ENCODE measurements at places on chromosomes 13 and 19. TPM values are rescaled to one million over a fixed set of nuclear protein-coding genes. Genes with fewer than 3 reads are reported as not detected.

PLK5 gene
- total RNA-seq: not detected

DNA sequence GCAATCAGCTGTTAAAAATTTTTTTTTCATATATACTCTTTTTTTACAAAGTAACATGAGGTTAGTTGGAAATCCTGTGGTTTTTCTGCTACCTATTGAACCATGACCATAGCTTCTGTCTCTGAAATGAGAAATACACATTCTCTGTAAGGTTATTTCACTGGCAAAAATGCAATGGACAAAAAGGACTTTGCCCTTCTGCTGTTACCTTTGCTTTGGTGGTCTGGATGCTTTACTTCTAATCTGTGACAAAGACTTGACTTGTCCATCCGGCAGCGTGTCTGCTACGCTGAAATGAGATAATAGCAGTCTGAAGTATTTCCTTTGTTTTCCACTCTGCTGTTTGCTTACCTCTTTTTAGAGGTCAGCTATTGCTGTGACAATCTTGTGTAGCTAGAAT, 412.8 kb downstream of the SLITRK6 start:
- no peak overlapping the region for H3K27ac ChIP-seq
- no peak for DNase-seq
- peaks cover 3% of the 10 kb centered on the region for H3K4me1 ChIP-seq
- H3K27me3 ChIP-seq: no peaks in the 10 kb centered on the region

- H3K36me3 ChIP-seq: no peaks in the 10 kb centered on the region
- DNase-seq: no peak
- peak within 1 kb of the TSS; percentile 97 for H3K27ac ChIP-seq
- H3K27me3 ChIP-seq: no peaks in the 10 kb centered on the region
- H3K4me1 ChIP-seq: peaks cover 26% of the 10 kb centered on the region
- peak within 1 kb of the TSS; percentile 95 for H3K4me3 ChIP-seq
Observed at GRCh38 chr13:110306960-110307766, at the start of the genes COL4A1 and COL4A2. Gene COL4A1, minus strand, starts transcription at chr13:110307157. Its CDS starts 130 bp downstream, at chr13:110307027. Gene COL4A2, plus strand, starts transcription at chr13:110307284. Its CDS starts 620 bp downstream, at chr13:110307904.

CGB2 gene
- total RNA-seq: not detected

RNF17 gene
- not detected for total RNA-seq

- H3K4me1 ChIP-seq: no peaks in the 10 kb centered on the region
- H3K4me3 ChIP-seq: no peak overlapping the region
- no peak overlapping the region for H3K27ac ChIP-seq
Observed at GRCh38 chr19:48859711-48860572, 8.5 kb downstream of the PLEKHA4 start.

DNA sequence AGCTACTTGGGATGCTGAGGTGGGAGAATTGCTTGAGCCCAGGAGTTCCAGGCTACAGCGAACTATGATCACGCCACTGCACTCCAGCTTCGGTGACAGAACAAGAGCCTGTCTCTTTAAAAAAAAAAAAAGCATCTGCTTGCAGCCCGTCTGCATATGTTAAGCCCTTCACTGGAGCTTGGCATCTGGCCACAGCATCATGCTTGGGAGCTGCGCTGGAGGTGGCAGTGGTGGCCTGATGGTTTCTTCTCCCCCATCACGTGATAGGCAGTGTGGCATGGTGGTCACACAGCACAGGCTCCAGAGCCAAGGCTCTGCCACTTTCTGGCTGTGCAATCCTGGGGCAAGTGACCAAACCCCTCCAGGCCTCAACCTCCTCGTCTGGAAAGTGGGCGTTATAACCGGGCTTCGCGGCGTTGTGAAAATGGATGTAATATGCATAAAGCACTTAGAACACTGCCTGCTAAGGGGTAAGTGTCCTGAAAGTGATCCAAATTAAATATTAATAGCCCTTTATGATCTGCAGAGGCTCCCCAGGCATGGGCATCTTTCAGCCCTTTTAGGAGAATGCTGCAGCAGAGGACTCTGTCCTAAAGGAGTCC, 24.4 kb downstream of the MARK4 start:
- H3K27ac ChIP-seq: no peak overlapping the region
- no peak overlapping the region for H3K4me3 ChIP-seq
- no peaks in the 10 kb centered on the region for H3K4me1 ChIP-seq
- H3K27me3 ChIP-seq: no peaks in the 10 kb centered on the region
- peaks cover 64% of the 10 kb centered on the region for H3K36me3 ChIP-seq
- no peak for DNase-seq

- H3K27me3 ChIP-seq: peaks cover 19% of the 10 kb centered on the region
- DNase-seq: no peak
- H3K4me1 ChIP-seq: peaks cover 2% of the 10 kb centered on the region
- H3K4me3 ChIP-seq: no peak overlapping the region
Observed at GRCh38 chr19:38221919-38222830, 1.8 kb downstream of the DPF1 start.

DNA sequence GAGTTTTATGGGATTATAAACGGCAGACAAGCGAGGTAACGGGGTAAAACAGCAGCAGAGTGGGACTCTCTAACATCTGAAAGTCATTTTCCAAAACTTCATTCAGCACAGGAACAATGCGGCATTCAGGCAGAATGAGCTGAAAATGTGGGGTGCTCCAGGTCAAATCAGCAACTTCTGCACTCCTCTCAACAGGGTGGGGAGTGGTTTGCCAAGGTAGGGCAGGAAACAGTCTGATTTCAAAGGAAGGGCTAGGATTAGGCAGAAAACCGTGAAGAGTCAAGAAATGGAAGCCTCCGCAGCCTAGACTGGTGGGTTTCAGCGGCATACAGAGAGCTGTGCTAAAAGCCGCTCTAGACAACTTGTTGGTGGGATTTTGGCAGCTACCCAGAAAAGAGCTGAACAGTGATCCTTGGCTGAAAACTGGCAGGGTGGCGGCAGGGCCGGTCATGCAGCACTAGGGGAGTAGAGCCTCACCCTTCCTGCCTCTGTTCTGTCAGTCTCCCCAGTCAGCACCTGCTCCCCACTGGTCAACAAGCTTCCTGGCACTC, 154.2 kb upstream of the KLF12 start:
- no peaks in the 10 kb centered on the region for H3K36me3 ChIP-seq
- peaks cover 4% of the 10 kb centered on the region for H3K4me1 ChIP-seq
- no peak for DNase-seq

DNA sequence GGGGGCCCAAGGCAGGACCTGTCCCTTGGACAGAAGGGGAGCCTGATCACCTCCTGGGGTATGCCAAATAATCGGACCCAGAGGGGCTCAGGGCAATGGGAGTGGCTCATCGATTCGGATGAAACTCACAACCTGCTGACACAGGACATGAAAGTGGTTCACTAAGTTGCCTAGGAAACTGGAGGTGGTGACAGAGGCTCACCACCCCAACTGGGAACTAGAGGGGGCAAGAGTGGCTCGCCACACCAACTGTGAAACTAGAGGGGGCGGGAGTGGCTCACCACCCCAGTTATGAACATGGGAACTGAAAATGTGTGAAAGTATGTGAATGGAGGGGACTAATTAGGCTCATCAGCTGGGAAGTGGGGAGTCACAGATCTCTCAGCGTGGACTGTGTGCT, 46.3 kb upstream of the ZNF737 start:
- DNase-seq: no peak
- peaks cover 4% of the 10 kb centered on the region for H3K4me1 ChIP-seq
- H3K27me3 ChIP-seq: no peaks in the 10 kb centered on the region
- H3K4me3 ChIP-seq: peak overlapping the region; percentile 71
- H3K27ac ChIP-seq: no peak overlapping the region

ZNF763 gene
- total RNA-seq: 2.3 TPM

PPFIA3 gene
- total RNA-seq: 5.0 TPM

GRCh38 chr13:40665126-40666044, 1.1 kb downstream of the FOXO1 start:
- no peaks in the 10 kb centered on the region for H3K27me3 ChIP-seq
- peak overlapping the region; percentile 98 for H3K27ac ChIP-seq
- H3K4me1 ChIP-seq: peaks cover 24% of the 10 kb centered on the region

SIGLECL1 gene
- total RNA-seq: not detected

AMH gene
- total RNA-seq: 0.95 TPM

RCBTB1 gene
- total RNA-seq: 22.7 TPM

DNA sequence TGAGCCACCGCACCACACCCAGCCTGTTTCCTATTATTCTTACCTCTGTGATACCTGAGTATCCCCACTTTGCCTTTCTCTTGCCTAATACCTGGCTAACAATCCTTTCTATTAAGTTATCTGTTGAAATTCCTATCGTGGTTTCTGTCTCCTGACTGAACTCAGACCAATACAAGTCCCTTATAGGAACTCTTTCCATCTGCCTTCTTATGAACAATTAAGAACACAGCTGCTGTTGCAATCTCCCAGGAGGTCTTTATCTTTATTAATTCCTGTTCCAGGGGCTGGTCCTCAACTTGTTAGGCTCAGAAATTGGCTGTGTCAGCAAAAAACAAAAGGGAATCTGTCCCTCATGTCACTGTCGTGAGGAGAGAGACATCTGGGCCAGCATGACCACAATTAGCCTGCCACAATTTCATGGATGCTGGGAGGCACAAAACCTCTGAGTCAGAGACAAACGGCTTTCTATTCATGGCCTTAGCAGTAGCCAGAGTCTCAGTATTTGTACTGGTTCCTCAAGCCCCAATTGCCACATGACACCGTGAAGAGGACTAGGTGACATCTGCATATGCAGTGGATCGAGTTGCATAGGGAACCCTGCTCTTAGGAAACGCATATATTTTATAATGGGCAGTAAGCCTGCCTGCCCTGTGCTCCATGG, 58.2 kb downstream of the NUFIP1 start:
- H3K27ac ChIP-seq: peak overlapping the region; percentile 76
- no peak for DNase-seq
- H3K27me3 ChIP-seq: no peaks in the 10 kb centered on the region
- H3K36me3 ChIP-seq: no peaks in the 10 kb centered on the region

DNA sequence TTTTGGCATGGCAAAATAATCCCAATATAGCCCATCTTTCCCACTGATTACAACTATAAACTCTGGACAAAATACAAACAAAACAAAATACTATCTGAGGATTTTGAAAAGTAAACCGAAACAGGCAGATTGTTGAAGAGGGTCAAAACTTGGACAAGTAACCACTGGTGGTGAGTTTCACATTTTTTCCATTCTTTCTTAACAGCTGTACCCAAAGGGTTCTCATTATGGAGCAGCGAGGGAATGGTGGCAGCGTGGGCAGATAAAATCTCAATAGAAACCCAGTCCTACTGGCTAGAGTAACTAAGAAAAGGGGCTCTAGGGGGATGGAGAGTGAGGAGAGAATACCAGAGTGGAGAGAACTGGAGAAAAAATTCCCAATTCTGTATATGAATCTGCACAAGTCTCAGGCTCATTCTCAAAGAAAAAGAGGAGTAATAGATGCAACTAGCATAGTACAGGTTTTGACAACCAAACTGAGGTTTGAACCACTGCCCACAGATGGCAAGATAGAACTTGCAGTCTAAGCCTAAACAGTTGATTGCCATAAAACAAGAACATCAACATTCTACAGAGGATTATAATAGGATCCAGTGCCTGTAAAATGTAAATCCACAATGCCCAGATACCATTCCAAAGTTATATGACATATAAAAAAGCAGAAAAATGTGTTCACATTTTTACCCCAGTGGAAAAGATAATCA, 284.5 kb downstream of the KCNRG start:
- no peaks in the 10 kb centered on the region for H3K27me3 ChIP-seq
- H3K27ac ChIP-seq: no peak overlapping the region
- H3K4me3 ChIP-seq: no peak overlapping the region
- no peak for DNase-seq
- no peaks in the 10 kb centered on the region for H3K36me3 ChIP-seq

GRCh38 chr13:82636119-82636518, 1246.2 kb downstream of the SLITRK1 start:
- no peaks in the 10 kb centered on the region for H3K27me3 ChIP-seq
- H3K4me3 ChIP-seq: no peak overlapping the region
- H3K4me1 ChIP-seq: no peaks in the 10 kb centered on the region
- DNase-seq: no peak

DNA sequence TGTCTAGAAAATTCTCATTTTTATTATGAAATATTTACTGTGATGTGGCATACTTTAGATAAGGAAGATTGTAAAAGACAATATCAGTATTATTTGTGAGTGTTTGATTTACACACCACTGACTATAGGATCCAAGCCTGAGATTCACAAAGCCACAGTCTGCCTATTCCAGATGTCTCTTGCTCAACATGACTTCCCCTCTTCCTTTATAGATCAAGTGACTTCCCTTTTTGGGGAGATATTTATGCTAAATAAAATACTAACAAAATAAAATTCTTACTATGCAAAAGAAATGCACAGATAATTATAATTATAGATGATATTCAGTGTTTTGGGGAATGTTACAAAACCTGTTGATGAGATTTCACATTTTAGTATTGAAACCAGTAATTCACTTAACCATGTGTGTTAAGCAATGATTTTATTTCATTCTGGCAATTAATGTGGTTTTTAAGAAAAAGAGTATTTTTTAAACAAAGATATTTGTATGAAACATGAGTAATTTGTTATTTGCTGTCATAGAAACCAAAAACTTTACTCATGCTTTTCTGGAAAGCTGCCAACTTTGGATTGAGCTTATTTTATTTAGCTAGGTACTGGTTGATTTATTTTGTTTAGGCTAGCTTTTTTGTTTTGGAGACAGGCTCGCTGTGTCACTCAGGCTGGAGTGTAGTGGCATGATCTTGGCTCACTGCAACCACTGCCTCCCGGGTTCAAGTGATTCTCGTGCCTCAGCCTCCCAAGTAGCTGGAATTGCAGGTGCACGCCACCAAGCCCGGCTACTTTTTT, 13.7 kb upstream of the GPR183 start:
- no peak for DNase-seq
- H3K27ac ChIP-seq: peak overlapping the region; percentile 62
- H3K4me3 ChIP-seq: no peak overlapping the region
- H3K27me3 ChIP-seq: no peaks in the 10 kb centered on the region

DNA sequence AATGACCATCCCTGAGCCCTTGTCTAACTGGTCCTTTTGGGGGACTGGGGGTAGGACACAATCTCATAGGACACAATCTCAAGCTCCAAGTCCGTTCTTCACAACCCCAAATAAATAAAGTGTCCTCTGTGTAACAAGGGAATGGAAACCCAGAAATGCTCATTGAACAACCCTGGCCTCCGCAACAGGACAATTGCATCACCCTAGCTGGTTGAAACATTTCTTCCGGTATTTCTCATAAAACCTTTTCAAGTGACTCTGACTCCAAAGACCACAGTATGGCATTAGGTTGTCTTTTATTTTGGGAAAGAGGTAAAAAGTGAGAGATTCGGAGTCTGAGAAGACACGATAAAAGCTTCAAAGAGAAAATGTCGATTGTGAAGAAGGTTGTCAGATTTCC, 186.6 kb downstream of the ZNF536 start:
- DNase-seq: no peak
- no peak overlapping the region for H3K4me3 ChIP-seq
- no peaks in the 10 kb centered on the region for H3K4me1 ChIP-seq
- no peaks in the 10 kb centered on the region for H3K36me3 ChIP-seq
- no peaks in the 10 kb centered on the region for H3K27me3 ChIP-seq

GRCh38 chr13:105545811-105546210, 989.7 kb downstream of the EFNB2 start:
- DNase-seq: no peak
- no peaks in the 10 kb centered on the region for H3K4me1 ChIP-seq
- H3K36me3 ChIP-seq: no peaks in the 10 kb centered on the region
- no peaks in the 10 kb centered on the region for H3K27me3 ChIP-seq
- no peak overlapping the region for H3K27ac ChIP-seq
- H3K4me3 ChIP-seq: no peak overlapping the region

TEX29 gene
- total RNA-seq: not detected
